ENCODE measurements at places on chromosomes 3 and 15.
A peak's percentile ranks its signal among the peaks of the same experiment; 100 is the strongest.

- DNase-seq: peak; percentile 89
Measured at GRCh38 chr15:101251830-101252820, at the start of gene CHSY1. Gene CHSY1, minus strand, starts transcription at chr15:101252048. Its CDS starts 592 bp downstream, at chr15:101251456.

- DNase-seq: no peak
Measured at GRCh38 chr15:74636984-74637383, 21.3 kb downstream of the CLK3 start.

DNA sequence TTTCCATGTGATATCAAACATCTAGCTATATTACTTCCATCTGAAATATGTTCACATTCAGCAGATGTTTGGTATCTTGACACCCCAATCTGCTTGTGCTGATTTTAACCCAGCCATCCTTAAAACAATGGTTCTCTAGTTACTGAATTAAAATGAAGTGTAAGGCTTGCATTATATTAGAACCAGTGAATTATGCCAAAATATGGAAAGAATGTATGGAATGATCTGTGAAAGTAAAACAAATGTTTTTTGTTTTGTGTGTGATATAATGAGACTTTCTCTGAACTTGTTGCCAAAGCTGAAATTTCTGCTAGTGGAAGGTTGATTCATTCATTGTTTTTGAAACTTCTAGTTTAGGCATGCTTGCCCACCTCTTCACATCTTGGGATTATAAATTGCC is 317.1 kb downstream of the MEX3B start:
- DNase-seq: no peak

DNA sequence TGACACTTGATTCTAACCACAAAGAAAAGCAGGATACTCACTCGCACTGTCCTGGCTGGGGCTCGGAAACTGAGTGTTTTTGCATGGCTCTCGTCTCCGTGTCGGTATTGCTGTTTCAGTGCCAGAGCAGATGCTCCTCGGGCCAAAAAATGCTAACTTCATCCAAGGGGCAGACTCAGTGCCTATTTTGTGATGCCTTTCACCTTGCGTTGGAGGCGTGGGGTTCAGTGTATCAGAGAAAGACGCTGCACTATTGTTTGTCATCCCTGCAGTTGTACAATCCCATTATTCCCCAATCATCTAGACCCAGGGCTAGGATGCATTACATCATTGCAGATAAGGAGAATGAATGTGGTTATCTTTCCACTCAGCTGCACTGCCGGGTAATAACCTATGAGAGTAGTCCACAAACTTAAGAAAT is 1.4 kb downstream of the CACNA2D3 start:
- DNase-seq: no peak

GRCh38 chr15:42092398-42093318 is 1.7 kb downstream of the PLA2G4D start:
- DNase-seq: no peak

- no peak for DNase-seq
Measured at GRCh38 chr15:71312731-71313460, 197.6 kb downstream of the THSD4 start.

DNA sequence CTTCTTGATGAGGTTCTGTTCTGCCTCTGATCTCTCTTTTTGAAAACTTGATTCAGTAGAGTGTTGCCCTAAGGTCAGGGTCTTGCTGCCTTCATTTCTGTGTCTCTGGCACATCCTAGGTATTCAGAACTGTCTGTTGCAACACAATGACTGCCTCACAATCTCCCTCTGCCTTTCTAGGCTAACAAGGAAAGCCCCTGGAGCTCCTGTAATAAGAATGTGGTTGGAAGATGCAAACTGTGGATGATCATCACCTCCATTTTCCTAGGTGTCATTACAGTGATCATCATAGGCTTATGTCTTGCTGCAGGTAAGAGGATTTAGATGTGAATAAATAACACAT is 7.0 kb downstream of the C3orf52 start:
- no peak for DNase-seq

DNA sequence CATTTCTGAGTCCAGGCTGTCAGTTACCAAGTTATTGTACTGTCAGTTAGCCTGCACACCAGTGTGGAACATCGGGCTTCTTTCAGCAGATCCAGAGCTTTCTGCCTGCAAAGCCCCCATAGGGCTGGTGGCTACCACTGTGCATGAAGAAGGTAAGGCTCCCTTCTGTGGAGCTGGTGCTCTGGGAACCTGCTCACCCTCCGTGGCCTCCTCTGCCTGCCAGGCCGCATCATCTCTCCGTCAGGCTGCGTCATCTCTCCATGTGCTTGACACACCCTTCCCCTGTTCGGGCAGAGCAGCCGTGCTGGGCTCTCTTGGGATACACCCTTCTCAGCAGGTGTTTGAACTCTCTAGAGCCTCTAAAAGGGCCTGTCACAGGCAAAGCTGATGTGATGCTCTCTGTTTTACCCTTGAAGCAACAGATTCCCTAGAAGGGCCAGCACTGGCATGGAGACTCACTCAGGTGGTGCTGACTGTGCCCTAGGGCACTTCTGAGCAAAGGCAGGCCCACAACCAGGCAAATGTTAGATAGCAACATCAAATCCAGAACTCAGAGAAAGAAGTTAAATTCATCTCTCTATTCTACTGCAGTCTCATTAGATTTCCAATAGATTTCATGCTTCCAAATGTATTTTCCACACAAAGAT is 261.1 kb downstream of the EPHB1 start:
- DNase-seq: no peak

- no peak for DNase-seq
Measured at GRCh38 chr3:53215816-53216215, 40.0 kb downstream of the TKT start.

- no peak for DNase-seq
Measured at GRCh38 chr15:69298697-69299441, at the start of gene PAQR5. Gene PAQR5, plus strand, starts transcription at chr15:69298912. Its CDS starts 61,169 bp downstream, at chr15:69360081.

- no peak for DNase-seq
Measured at GRCh38 chr3:194279101-194279500, 72.0 kb downstream of the CPN2 start.

- DNase-seq: no peak
Measured at GRCh38 chr15:58203537-58203936, 65.4 kb downstream of the AQP9 start.

DNA sequence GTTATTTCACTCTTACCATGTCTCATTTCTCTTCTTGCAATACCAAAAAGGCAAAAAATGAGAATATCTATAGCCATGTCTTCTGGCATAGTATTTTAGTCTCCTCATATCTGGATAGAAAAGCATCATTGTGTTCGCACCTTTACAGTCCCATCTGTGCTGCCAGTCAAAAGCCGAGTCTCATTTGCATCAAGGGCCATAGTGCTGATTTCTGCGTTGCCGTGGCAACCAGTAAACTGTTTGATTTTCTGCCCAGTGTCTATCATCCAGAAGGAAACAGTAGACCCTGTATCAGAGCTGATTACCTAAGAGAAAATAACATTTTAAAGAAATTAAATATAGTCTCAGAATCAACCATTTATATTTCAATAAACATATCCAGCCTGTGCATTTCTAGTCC is 86.1 kb upstream of the SERPINI2 start:
- no peak for DNase-seq

DNA sequence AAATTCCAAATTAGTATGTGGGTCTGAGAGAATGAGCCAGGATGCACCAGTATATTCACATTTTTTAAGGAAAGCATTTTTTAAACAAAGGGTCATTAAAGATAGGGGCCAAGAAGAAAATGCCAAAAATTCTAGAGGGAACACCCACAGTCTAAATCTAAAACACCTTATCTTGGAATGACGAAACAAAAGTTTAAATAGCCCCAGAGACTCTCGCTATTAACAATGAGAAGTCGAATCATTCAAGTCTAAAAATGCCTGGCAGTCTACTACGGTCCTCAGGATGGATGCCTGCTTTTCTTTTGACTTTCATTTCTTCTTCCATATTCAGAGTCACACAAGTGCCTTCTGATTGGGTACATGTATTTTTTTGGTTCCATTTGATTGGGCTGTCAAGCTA is 66.3 kb downstream of the SSUH2 start:
- no peak for DNase-seq

- no peak for DNase-seq
Measured at GRCh38 chr15:41416128-41416741, 660 bp upstream of the RTF1 start.

Data from CD4-positive, alpha-beta T cell treated with Interleukin-10 for 1 hour (primary cell).